Smooth muscle cell of the pulmonary artery (primary cell): ENCODE measurements at places on chromosomes 2 and 18. TPM values are rescaled to one million over a fixed set of nuclear protein-coding genes. Genes with fewer than 3 reads are reported as not detected.

GALNT1 gene
- total RNA-seq, result 89.1 and 363 TPM in 2 replicates

LAPTM4A gene
- 123 and 175 TPM in 2 replicates for total RNA-seq

CLEC4F gene
- not detected in 2 replicates for total RNA-seq

CNDP1 gene
- not detected in 2 replicates for total RNA-seq

PSTPIP2 gene
- total RNA-seq, result 3.5 and 4.7 TPM in 2 replicates

ZFAND2B gene
- 18.1 and 26.0 TPM in 2 replicates for total RNA-seq

TTLL4 gene
- total RNA-seq, result 6.7 and 9.8 TPM in 2 replicates

SCN3A gene
- total RNA-seq, result 0.40 and 0.85 TPM in 2 replicates

TBR1 gene
- 0.03 TPM in 1 of 2 replicates, not detected in the other for total RNA-seq

MAP3K2 gene
- 54.9 and 68.5 TPM in 2 replicates for total RNA-seq

COBLL1 gene
- total RNA-seq, result 13.3 and 16.1 TPM in 2 replicates

C18orf63 gene
- total RNA-seq, result not detected in 2 replicates

SIX3 gene
- not detected in 2 replicates for total RNA-seq

TWIST2 gene
- total RNA-seq, result 20.7 and 29.0 TPM in 2 replicates

DNAJC5G gene
- not detected in 2 replicates for total RNA-seq

SH2D6 gene
- total RNA-seq, result 0.36 TPM in 1 of 2 replicates, not detected in the other

TMX3 gene
- total RNA-seq, result 71.7 and 101 TPM in 2 replicates

HOXD13 gene
- total RNA-seq, result not detected in 2 replicates

ABCG8 gene
- not detected in 2 replicates for total RNA-seq

PROM2 gene
- total RNA-seq, result 0.20 and 0.56 TPM in 2 replicates

IL36A gene
- total RNA-seq, result not detected in 2 replicates

SEPTIN2 gene
- total RNA-seq, result 452 and 457 TPM in 2 replicates

CHRNG gene
- not detected in 2 replicates for total RNA-seq

DSC2 gene
- total RNA-seq, result 0.07 TPM in 2 replicates

C2orf74 gene
- total RNA-seq, result 11.3 TPM in 2 replicates

CPO gene
- not detected in 2 replicates for total RNA-seq

GALNT5 gene
- total RNA-seq, result 146 and 164 TPM in 2 replicates

SMAD4 gene
- total RNA-seq, result 124 and 125 TPM in 2 replicates

CABLES1 gene
- total RNA-seq, result 14.1 and 18.4 TPM in 2 replicates

EPG5 gene
- total RNA-seq, result 45.2 and 66.9 TPM in 2 replicates

ALK gene
- total RNA-seq, result 0.07 TPM in 1 of 2 replicates, not detected in the other

OTOF gene
- 0.03 TPM in 1 of 2 replicates, not detected in the other for total RNA-seq

NDC80 gene
- 2.4 and 6.8 TPM in 2 replicates for total RNA-seq

NFU1 gene
- 19.7 and 31.3 TPM in 2 replicates for total RNA-seq

DOCK10 gene
- total RNA-seq, result 18.3 and 37.3 TPM in 2 replicates

LOXHD1 gene
- not detected in 2 replicates for total RNA-seq

SETBP1 gene
- 3.3 and 5.5 TPM in 2 replicates for total RNA-seq

RNF152 gene
- total RNA-seq, result 36.8 and 68.2 TPM in 2 replicates

ZNF2 gene
- total RNA-seq, result 10.6 and 11.1 TPM in 2 replicates

LYPD1 gene
- 12.8 and 13.7 TPM in 2 replicates for total RNA-seq

EVX2 gene
- total RNA-seq, result not detected in 2 replicates

ARMC9 gene
- total RNA-seq, result 106 and 246 TPM in 2 replicates

DOK1 gene
- total RNA-seq, result 51.3 and 116 TPM in 2 replicates

LRRTM4 gene
- 0.07 TPM in 1 of 2 replicates, not detected in the other for total RNA-seq

TMEM247 gene
- not detected in 2 replicates for total RNA-seq

KANSL3 gene
- 32.5 and 36.5 TPM in 2 replicates for total RNA-seq
